HCEC 1CT (cell line): ENCODE measurements at places on chromosomes 2 and 18.

- DNase-seq = no peak
These were observed 229.4 kb upstream of the MMADHC start for GRCh38 chr2:149816756-149817551.

- DNase-seq = no peak
These were observed 115.5 kb downstream of the ERBB4 start for GRCh38 chr2:212423089-212423488.

DNA sequence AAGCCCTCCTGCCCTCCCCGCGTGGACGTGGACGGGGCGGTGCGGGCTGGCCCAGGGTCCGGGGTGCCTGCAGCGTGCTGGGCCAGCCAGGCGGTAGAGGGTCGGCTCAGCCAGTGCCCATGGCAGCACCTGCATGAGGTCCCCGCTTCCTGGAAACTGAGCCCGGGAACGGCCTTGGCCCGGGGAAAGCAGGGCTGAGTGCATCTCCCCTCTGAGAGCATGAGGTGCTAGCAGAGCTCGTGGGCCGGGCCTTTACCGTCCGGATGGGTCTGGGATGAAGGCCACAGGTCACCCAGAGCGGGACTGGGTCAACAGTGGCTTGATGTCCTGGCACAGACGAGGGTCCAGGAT is 39.8 kb downstream of the TSHZ1 start:
- no peak for DNase-seq

DNA sequence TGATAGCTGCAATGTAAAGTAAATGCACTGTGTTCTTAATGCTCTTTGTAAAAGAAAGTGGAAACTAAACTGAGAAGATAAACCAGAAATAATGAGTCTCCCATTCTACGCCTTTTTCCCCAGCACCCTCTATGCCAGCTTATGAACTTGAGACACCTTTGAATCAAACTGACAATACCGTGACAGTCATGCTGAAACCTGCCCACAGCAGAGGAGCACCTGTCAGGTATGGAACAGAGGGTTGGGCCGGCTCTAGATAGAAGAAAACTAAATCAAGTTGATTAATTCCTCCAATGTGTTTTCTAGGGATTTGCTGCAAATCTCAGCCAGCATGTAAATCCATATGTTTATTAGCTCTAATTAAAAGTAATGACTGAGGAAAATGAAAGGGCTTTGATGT is 520.6 kb upstream of the RAB12 start:
- DNase-seq = no peak

DNA sequence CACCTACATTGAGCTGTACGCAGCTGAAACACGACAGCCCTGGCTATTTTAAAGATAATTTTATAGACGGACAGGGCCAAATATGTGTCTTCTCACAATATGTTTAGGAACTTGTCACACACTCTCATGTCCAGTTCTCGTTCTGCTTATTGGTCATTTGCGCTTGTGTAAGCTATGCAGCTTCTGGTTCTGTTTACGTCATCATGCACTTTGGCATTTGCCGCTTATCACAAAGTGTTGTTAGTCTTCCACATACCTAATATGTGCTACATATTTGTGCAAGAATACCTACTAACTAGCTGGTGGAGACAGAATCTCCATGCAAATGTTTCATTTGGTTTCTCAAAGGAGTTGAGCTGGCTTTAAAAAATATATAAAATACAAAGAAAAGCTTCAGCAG is 7.5 kb upstream of the ZNF516 start:
- no peak for DNase-seq

DNA sequence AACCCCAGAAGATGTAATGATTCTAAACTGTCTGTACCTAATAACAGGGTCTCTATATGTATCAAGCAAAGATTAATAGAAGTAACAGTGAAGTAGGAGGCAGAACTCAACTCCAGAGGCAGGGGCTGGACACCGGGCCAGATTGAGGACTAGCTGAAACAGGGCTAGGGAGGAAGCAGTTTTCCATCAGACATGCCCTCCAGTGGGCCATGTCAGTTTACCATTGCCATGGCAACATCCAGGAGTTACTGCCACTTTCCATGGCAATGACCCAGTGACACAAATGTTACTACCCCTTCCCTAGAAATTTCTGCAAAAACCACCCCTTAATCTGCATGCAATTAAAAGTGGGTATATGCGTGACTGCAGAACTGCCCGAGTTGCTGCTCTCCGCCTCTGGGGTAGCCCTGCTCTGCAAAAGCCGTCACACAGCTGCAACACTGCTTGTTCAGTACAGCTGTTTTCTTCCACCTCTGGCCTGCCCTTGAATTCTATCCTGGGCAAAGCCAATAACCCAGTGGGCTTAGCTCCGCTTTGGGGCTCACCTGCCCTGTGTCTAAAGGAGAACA is 58.7 kb downstream of the TMEM18 start:
- DNase-seq = no peak

DNA sequence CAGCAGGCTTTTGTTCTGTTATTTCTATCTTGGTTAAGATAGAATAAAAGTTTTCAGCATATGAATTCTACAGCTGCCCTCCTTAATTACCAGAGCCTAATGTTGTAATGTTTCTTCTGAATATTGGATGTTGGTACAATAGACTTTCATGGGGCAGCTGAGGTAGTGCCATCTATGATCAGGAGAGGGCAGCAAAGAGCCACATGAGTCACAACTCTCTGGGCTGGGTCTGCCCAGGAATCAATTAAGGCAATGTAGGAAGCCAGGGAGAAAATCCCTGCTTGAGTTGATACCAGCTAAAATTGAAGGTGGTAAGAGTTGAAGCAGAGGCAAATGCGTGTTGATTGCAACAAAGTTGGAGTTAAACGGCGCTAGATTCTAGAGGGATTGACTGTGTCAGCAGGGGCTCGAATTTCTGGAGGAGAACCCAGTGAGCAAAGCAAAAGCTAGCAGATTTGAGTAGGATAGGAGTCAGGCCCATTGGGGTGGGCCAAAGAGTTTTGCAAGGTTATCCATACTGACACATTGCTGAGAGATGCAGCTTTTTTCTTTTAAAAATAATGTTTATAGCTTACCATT is 10.6 kb upstream of the MC5R start:
- peak; percentile 12 for DNase-seq

- no peak for DNase-seq
These were observed 52.0 kb upstream of the CHAC2 start for GRCh38 chr2:53715568-53715967.

GRCh38 chr2:45340318-45340717 is 270.7 kb downstream of the SRBD1 start:
- DNase-seq = no peak

- no peak for DNase-seq
These were observed 186.7 kb upstream of the SIX2 start for GRCh38 chr2:45195916-45196315.

- DNase-seq = peak; percentile 26
These were observed 160.3 kb upstream of the SIX2 start for GRCh38 chr2:45169339-45170190.

DNA sequence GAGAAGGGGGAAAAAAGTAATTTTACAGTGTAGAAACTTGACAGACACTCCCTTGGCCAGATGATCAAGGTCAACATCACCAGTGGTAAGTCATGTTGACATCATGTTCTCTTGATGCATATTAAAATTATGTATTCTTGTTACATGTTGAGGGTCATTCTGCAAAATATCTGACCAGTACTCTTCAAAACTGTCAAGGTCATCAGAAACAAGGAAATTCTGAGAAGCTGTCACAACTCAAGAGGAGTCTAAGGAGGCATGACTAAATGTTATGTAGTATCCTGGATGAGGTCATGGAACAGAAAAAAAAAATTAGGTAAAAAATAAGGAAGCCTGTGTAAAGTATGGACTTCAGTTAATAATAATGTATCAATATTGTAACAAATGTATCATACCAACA is 6.3 kb downstream of the SGPP2 start:
- DNase-seq = no peak

GRCh38 chr2:196987649-196988364 is 61.3 kb upstream of the PGAP1 start:
- DNase-seq = peak; percentile 95

DNA sequence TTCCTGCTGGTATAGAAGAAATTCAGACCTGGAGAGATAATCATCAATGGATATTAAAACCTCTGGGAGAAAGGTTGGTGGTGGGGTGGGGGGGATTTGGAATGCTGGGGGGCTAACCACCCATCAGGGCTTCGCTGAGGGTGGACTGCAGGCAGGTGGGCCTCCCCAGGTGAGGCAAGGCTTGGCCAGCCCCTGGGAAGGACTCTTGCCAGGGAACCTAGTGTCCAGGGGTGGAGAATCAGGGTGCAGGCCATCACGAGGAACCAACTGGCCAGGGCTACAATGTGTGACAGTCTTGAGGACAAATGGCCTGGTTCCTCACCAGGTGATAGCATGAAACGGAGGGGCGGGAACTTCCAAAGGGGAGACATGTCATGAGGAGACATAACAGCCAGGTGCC is 11.8 kb downstream of the RAB11FIP5 start:
- no peak for DNase-seq

GRCh38 chr2:238864207-238865014 is 16.5 kb downstream of the TWIST2 start:
- DNase-seq = peak; percentile 99

DNA sequence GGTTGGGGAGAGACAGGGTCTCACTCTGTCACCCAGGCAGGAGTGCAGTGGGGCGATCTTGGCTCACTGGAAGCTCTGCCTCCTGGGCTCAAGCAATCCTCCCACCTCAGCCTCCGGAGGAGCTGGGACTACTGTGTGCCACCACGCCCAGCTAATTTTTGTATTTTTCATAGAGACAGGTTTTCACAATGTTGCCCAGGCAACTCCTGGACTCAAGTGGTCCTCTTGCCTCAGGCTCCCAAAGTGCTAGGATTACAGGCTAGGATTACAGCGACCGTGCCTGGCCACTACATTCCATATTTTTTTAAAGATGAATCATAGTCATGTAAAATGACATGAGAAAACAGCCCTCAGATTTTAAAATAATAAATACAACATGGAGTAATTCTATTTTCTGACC is 32.3 kb downstream of the CWC22 start:
- DNase-seq = peak; percentile 15

DNA sequence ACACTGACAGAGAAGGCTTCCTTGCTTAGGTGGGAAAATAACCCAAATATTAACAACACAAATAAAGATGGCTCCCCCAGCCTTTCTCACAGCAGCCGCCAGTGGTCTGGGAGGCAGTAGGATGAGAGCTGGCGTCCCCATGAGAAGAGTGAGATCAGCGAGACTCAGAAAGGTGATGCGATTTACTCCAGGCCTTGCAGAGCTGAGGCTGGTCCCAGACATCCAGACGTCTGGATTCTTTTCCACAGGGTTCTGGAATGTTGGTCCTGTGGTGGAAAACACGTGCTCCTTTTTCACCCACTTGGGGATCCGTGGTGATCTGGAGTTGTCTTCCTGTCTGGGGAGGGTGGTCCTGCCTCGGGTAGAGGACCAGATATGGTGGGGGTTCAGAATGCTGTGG is 190.6 kb downstream of the CTIF start:
- DNase-seq = no peak

DNA sequence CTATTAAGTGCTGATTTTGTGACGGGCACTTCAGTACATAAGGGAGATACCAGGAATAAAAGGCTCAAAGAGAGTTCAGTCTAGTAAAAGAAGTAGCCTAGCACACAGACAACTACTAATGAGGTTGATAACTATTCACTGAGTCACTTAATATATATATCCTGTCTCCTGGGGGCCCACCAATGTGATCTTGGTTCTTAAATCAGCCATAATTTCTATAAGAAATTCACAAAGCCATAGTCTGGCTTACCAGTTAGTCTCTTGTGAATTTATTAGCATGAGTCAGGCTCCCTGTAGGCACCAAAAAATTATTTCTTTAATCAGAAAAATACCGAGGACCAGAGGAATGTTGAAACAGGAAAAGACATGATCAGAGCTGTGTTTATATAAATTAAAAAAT is 10.4 kb downstream of the KCNE4 start:
- peak; percentile 27 for DNase-seq

DNA sequence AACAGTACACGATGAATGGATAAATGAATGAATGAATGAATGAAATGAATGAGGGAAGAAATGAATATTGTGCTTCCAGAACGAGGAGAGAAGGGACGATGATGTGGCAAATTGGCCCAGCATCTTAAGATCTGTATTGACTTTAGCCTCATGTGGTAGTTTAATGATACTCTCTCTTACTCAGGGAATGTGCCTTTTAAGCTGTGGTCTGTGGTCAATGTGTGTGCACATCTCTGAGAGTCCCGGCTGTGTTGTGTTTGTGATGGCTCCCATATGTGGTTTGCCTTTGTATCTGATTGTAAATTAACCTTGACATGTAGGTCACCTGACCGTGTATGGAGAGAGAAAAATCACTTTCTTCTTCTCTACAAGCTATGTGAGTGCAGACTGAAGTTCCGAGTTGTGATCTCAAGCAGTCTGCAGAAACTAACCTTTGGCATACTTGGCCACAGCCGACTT is 91.2 kb downstream of the NEDD4L start:
- DNase-seq = peak; percentile 77
